ENCODE measurements at places on chromosomes 3 and 15.

GRCh38 chr3:24052446-24052845, 107.4 kb downstream of the NR1D2 start:
- DNase-seq = no peak

DNA sequence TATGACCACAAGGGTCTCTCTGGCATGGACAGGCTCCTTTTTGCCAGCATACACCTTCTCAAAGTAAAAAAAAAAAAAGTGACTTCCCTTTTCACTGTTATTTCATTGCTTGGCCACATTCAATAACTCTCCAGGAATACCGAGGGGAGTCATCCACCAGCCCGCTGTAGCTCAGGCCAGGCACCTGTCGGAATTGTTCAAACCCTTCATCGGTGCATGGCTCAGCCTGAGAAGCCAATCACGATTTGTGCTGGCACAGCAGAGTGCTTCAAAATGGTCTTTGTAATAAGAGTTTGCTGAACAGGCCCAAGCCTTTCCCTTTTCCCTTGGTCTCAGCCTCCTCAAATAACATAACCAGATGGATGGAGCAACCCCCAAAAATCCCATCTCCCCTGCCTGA, 145.4 kb downstream of the PDZRN3 start:
- DNase-seq = no peak

GRCh38 chr3:39378088-39378487, 5.1 kb upstream of the SLC25A38 start:
- no peak for DNase-seq

DNA sequence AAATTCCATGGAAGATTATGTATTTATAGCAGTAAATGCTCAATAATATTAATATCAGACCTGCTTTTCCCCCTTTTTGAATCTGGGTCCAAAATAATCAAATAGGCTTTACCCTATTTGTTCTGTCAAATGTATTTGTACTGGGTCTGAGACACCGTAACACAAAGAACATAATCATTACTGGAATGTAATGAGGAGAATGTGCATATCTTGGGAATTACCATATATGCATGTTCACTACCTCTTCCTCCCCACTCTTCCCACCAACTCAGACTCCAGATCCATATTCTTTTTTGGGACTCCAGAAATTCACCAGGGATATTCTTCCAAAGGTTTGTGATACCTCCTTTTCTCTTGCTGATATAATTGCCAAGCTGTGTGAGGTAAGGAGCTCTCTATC, 237.1 kb downstream of the KCNMB2 start:
- DNase-seq = no peak

- no peak for DNase-seq
Measured at GRCh38 chr15:63008333-63009049, 34.1 kb upstream of the TPM1 start.

GRCh38 chr3:43341788-43342187, 55.4 kb downstream of the SNRK start:
- DNase-seq = no peak

GRCh38 chr15:98803228-98804056, 155.1 kb downstream of the IGF1R start:
- no peak for DNase-seq

DNA sequence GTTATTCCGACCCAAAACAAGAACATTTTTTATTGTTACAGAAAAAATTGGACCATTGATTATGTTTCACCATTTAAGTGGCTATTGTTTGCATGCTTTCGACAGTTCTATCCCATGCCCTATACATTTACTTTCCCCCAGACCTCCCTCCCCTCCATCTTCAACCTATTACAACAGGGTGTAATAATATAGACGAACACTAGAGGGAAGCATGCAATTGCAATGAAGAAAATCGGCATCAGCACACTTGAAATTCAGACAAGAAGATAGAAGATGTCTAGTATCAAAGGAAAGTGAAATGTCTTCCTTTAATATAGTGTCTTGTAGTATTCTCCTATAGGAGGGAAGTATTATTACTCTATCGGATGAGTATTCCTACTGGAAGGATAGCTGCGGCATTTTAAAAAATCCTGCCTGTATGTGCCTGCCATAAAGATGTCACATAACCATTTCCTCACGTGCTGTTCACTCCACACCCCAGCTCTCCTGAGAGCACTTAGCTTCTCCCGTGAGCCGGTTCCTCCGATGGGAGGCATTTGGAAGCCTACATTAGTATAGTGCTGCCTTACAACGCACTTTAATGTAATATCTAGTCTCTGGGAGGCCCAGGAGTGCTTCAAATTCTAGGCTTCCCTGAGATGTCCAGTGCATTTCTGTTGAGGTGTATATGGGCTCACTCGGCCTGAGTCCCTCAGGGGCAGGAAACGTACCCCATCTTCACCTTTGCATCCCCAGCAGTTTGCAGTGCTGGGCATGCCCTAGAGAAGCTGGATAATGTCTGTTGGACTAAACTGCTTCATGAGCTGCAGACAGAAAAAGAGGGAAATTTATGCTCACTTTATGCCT, 17.8 kb upstream of the ERICH6 start:
- DNase-seq = no peak

GRCh38 chr3:107124885-107125284, 252.4 kb upstream of the CCDC54 start:
- DNase-seq = no peak

GRCh38 chr3:11203961-11204360, 49.7 kb downstream of the HRH1 start:
- no peak for DNase-seq

GRCh38 chr3:162400697-162401096, 904.1 kb downstream of the OTOL1 start:
- DNase-seq = no peak

GRCh38 chr3:44648564-44649229, at the start of gene ZNF35:
Gene ZNF35, plus strand, starts transcription at chr3:44648732. Its CDS starts 2,336 bp downstream, at chr3:44651068.
- no peak for DNase-seq

- no peak for DNase-seq
Measured at GRCh38 chr15:92719021-92719420, 63.4 kb upstream of the FAM174B start.

DNA sequence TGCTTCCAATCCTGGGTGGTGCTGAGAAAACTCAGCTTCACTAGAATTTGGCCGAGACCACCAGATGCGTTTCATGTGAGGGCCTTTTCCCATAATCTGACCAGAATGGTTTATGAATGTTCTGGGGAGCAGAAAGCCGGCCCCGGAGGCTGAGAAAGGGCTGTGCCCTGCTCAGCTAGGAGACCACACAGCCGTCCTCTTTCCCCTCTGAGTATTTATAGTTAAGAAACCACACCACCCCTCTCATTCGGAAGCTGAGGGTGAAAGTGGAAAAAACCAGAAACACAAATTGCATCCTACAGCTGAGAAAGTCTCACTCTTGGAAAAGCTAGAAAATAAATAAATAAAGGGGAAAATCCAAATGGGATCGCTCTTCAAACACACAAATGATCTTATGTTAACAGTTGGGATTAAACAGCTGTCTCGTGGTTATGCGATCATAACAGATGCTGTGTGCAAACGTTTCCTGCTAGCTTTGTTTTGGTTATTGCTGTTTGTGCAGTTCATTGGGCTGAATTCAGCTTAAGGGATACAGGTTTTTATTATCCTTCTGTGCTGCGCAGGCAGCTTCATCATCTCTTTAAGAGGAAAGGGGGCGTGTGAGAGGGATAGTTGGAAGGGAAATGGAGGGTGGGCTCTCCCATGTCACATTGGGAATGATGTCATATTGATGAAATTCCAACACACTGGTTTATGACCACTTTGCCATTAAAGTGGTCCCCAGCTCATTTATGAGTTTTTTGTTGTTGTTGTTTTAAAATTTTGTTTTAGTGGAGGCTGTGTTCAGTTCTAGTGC, 1026.2 kb upstream of the NR2F2 start:
- DNase-seq = no peak

- no peak for DNase-seq
Measured at GRCh38 chr3:18765662-18766061, 340.5 kb upstream of the SATB1 start.

GRCh38 chr3:60399861-60400845, 851.1 kb downstream of the FHIT start:
- DNase-seq = no peak

GRCh38 chr15:73934281-73934680, 8.0 kb downstream of the LOXL1 start:
- no peak for DNase-seq

DNA sequence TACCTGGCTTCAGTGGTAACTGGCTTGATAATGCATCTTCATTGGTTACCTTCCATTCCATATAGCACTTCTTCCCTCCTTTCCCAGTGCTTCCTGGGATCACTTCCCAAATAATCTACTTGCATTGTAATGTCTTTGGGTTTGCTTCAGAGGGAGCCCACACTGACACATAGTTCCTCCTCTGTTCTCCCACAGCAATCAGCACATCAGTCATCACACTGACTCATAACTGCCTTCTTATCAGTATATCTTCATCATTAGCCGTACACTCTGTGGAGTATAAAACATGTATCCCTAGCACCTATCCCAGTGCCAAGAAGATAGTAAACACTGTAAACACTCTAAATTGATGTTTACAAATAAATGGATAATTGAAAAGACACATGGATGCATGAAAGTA, 91.4 kb upstream of the SCN10A start:
- no peak for DNase-seq

DNA sequence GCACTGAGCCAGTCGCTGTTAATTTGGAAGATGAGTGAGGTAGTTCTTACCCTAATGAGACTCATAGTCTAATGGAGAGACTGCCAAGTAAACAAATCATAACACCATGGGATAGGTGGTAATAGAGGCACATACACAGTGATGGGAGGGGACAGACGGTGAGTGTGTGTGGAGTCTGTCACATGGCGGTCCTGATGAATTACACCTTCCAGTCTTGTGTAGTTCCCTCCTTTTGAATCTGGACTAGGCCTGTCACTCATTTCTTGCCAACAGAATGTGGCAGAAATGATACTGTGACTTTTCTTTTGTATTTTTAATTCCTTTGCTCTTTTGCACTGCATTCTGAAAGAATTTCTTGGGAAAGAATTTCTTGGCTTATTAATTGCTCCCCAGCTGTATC, 78.1 kb downstream of the NR1D2 start:
- DNase-seq = no peak

DNA sequence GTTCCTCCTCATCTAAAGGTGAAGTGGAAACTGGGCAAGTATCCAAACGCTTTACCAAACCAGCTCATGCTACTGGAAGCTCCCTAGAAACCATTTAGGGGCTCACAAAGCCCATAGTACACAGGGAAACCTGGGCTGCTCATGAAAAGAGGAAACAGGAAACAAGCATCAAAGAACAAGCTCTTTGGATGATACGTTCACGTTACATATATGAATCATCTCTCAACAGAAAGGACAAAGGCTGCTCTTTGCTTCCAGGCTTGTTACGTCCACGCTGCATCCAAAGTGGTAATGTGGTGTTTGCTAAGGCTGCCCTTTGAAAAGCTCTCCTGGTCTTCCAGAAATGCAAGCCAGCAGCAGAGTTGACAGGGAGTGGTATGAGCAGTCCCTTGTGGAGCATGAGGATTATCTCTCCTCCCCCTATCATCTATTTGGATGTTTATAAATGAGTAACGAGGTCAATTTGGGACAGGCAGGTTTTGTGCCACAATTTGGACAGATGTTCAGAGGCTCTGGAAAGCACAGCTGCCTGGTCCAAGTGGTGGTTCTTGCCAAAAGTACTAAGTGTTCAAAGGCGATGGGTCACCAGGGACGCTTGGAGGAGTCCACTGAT, 98.0 kb upstream of the RORA start:
- no peak for DNase-seq

- DNase-seq = no peak
Measured at GRCh38 chr15:35260941-35261340, 175.8 kb upstream of the NANOGP8 start.

DNA sequence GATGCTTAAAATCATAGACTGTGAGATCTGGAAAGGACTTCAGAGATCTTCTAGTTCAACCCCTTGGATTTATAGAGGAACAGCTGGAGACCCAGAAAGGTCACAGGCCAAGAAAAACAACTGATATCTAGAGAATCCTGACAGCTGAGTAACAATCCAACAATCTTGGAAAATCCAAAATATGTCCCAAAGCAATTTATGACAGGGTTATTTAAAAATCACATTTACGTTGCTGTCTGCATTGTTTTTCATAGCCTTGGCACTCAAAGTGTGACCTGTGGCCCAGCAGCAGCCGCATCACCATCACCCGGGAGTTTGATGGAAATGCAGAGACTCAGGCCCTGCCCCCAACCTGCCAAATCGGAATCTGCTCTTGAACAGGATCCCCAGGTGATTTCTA, 78.8 kb downstream of the FBN1 start:
- no peak for DNase-seq

DNA sequence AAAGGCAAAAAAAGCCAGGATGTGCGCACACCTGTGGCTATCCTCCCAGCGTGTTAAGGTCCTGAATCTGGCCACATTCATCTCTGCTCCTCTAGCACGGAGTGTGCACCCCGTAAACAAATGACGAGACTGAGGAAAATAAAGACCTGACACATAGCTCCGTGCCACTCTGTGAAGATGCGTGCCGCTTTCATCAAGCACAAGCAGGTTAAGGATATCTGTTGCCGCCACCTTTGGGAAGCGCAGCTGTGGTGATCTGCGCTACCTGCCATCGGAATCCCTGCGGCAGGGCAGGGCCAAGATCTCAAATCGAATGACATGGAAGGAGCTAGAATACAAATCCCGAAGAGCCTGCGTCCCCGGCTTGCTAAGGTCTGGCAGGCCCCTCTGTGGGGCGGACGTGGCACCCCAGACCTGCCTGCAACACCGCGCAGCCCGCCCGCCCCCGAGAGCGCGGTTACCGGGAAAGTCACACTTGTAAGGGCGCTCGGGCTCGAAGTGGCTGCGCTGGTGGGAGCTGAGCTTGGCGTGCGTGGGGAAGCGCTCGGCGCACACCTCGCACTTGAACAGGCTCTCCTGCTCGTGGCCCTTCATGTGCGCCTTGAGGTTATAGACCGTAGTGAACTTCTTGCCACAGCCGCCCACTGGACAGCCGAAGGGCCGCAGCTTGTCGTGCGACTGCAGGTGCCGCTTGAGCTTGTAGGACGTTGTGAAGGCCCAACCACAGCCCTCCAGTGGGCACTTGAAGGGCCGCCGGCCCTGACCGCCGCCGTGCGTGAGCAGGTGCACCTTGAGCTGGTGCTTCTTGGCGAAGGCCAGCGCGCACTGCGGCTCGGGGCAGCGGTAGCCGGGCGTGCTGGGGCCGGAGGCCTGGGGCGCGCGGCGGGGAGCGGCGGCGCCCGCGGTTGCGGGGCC, 936 bp downstream of the ZXDC start:
- DNase-seq = no peak

DNA sequence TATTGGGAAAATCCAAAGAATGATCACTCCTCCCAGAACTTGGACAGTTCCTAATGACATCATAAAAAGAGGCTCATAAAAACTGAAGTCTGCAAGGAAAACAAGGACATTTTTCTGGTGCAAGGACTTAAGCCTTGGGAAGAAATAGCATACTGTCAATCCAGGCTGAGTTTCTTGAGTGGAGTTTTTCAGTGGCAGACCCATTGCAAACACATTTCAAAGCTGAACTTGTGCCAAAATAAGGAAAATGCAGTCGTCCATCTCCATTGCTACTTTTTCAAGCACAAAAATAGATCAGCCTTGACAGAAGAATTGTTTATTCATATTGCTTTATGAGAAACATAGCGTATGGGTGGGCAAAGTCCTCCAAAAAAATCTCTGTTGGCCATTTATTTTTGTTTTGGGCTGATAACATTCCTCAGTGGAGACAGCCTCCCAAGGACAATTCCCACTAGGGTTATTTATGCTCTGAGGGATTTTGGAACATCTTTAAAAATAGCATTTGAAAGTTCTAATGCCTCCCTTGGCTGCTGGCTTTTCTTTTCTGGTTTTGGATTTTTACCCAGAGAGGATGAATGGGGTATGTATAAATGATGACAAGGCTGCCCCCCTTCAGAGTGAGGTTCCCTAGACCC, 220.0 kb downstream of the CADPS start:
- DNase-seq = no peak

GRCh38 chr3:54137311-54137710, 15.0 kb downstream of the CACNA2D3 start:
- DNase-seq = no peak

- no peak for DNase-seq
Measured at GRCh38 chr3:104385421-104385820, 981.3 kb upstream of the ALCAM start.
